HT1080 (cell line): ENCODE measurements at places on chromosomes 11 and 22. TPM values are rescaled to one million over a fixed set of nuclear protein-coding genes. Genes with fewer than 3 reads are reported as not detected.

GRCh38 chr11:68503792-68504191 lies 43.2 kb downstream of the PPP6R3 start:
- DNase-seq, result no peak

DNA sequence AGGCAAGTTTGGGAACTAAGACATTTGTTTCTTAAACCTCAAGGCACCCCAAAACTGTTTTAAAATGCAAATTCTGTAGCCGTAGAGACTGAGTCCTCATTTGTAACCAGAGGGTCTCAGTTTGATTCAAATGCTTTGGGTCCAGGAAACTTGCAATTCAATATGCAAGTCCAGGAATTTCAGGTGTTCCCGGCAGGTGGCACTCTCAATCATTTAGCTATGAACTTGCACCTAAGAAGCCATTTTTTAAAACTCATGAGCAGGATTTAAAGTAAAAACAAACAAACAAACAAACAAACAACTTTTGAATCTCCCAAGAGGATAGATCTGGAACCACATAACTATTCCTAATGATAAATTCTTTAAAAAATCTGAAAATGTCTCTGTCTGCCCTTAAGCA lies 8.7 kb upstream of the ABTB2 start:
- peak; percentile 24 for DNase-seq

DNA sequence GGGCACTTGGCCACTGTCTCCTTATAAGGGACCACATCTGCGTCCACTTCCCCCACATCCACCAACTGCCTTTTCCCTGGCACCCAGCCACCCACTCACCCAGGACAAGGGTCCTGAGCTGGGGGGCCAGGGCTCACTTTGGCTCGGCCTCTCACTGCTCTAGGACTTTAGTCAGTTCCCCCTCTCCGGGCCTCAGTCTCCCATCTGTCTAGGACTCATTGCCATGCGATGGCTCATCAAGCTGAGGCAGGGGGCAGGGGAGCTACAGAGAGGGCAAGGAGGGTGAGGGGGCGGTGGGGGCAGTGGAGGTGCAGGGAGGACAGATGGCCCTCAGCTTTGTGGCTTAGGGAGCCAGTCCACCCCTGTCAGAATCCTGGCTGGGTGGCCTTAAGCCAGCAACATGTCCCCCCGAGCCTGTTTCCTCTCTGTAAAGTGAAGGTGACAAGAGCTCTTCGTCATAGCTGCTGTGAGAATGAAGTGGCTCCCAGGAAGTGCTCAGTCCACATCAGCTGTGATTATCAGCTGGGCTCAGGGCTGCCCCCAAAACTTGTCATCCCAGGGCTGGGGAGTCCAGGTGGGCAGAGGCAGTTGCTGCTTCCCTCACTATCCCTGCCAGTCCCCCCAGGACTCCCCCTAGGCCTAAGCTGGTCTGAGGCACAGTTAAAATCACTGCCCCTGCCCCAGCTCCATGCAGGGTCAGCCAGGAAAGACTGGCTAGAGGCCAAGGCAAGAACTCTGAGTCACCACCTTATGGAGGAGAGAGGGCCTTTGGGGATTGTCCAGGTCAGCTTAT lies 14.9 kb downstream of the RAC2 start:
- peak; percentile 81 for DNase-seq

DNA sequence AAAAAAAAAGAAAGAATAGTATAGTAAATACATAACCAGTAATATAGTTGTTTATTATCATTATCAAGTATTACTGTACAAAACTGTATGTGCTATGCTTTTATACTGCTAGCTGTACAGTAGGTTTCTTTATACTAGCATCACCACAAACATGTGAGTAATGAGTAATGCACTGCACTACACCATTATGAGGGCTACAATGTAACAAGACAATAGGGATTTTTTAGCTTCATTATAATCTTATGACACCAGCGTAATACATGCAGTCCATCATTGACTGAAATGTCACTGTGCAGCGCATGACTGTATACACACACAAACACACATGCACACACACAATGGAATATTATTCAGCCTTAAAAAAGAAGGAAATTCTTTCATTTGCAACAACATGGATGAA lies 111.5 kb upstream of the ZBED5 start:
- DNase-seq, result peak; percentile 6

DNA sequence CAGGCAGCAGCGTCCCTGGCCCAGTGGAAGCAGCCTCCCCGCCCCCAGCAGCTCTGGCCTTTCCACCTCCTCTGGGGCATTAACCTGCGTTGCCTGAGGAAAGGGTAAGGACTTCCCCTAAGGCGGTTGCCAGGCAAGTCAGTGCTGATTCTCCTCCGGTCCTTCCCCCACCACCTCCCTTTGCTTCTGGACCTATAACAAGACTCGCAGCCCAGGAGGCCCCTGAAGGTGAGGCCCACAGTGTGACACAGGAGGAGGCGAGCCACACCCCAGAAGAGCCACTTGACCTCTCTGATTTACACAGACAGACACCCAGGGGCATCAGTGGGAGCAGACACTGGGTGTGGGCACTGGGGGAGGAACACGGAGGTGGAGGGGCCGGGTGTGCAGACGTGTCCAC lies 35.4 kb downstream of the ASCL2 start:
- no peak for DNase-seq

DNA sequence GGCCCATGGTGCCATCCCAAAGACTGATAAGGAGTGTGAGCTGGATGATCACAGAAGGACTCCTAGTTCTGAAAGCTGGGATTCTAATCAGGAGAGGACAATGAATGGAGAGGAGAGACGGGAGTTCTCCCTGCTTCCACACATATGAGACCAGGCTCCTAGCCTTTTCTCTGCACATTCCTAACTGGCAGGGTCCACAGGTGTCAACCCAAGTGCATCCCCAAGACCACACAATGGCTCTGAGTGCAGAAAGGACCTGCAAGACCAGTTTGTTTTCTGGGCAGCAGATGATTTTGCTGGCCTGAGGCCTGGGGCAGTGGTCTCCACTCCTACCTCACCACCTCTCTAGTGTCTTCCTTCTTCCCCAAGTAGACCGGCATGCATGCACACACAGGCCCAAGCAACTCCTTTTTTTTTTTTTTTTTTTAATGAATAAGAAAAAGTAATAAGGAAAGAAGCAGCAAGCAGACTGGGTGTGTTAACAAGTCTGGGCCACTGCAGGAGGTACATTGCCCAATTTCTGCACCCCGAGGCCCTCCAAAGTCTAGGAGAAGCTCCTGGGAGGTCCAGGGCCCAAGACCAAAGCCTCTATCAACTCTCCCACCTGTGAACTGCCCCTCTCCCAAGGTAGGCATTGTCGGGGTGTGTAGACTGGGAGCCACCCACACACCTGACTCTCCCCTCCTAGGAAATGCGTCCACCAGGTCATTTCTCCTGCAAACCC lies 1.2 kb upstream of the TSKU start:
- no peak for DNase-seq

GRCh38 chr11:78291503-78292108 lies 102.9 kb downstream of the USP35 start:
- no peak for DNase-seq

- DNase-seq, result no peak
These were observed 5.2 kb downstream of the SLC15A3 start for GRCh38 chr11:60946601-60947264.

GRCh38 chr11:105953886-105954285 lies 68.2 kb downstream of the MSANTD4 start:
- no peak for DNase-seq

DNA sequence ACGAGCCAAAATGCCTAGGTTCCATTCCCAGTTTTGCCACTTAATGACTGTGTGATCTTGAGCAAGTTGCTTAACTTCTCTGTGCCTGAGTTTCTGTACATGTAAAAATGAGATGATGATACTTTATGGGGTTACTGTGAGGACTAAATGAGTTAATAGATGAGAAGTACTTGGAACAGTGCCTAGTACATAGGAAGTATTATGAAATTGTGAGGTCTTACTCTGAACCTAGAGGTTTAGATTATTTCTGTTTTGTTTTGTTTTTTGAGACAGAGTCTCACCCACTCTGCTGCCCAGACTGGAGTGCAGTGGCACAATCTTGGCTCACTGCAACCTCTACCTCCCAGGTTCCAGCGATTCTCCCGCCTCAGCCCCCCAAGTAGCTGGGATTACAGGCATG lies 227.0 kb upstream of the POU2AF2 start:
- DNase-seq, result no peak

GRCh38 chr11:96758957-96759356 lies 369.1 kb downstream of the JRKL start:
- no peak for DNase-seq

DNA sequence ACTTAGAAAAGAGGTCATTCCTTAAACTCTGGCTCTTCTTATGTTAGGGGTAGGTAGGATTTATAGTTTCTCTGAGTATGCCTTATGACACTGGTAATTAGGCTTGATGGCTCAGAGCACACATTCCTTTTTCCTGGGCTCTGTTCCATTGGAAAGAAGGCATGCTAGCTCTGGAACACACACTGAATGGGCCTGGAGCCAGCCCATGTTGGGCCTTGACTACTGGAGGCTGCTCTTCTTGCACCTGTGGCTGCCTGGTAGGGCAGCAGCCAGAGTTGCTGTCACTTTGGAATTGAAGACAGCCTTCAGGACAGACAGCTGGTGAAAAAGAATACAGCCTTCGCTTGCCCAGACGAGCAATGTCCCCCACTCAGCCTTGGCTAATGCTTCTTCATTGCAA lies 18.2 kb downstream of the MCAM start:
- DNase-seq, result no peak

GRCh38 chr11:123221096-123221561 lies 26.1 kb upstream of the CLMP start:
- no peak for DNase-seq

- no peak for DNase-seq
These were observed 102.1 kb downstream of the FBXO7 start for GRCh38 chr22:32576553-32577253.

- DNase-seq, result no peak
These were observed 56.4 kb downstream of the ANO1 start for GRCh38 chr11:70134490-70134889.

GRCh38 chr11:9210922-9211320 lies 54.2 kb downstream of the DENND5A start:
- no peak for DNase-seq

- no peak for DNase-seq
These were observed 9.1 kb upstream of the TUB start for GRCh38 chr11:8071616-8072581.

- DNase-seq, result peak; percentile 77
These were observed 112.9 kb downstream of the SPON1 start for GRCh38 chr11:14075118-14076078.

DNA sequence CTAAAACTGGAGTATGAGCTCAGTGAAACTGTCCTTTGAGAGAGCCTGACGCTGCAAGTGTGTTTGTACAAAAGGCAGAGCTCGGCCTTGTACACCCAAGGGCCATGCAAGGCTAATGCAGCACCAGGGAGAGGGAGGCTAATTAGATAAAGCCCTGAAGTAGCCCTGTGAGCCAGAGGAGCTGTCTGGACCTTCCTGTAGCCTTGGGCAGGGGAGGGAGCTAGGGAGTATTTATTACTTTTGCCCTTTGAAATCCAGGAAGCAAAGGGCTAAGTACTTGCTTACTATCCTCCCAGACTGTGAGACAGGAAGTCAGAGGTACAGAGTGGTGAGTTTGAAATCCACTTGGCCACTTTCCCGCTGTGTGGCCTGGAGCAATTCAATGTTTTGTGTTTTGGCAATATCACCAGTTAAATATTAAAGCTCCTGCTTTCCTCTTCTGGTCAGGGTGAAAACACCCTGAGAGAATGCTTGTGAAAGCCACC lies 10.2 kb upstream of the LDHA start:
- DNase-seq, result peak; percentile 91

DNA sequence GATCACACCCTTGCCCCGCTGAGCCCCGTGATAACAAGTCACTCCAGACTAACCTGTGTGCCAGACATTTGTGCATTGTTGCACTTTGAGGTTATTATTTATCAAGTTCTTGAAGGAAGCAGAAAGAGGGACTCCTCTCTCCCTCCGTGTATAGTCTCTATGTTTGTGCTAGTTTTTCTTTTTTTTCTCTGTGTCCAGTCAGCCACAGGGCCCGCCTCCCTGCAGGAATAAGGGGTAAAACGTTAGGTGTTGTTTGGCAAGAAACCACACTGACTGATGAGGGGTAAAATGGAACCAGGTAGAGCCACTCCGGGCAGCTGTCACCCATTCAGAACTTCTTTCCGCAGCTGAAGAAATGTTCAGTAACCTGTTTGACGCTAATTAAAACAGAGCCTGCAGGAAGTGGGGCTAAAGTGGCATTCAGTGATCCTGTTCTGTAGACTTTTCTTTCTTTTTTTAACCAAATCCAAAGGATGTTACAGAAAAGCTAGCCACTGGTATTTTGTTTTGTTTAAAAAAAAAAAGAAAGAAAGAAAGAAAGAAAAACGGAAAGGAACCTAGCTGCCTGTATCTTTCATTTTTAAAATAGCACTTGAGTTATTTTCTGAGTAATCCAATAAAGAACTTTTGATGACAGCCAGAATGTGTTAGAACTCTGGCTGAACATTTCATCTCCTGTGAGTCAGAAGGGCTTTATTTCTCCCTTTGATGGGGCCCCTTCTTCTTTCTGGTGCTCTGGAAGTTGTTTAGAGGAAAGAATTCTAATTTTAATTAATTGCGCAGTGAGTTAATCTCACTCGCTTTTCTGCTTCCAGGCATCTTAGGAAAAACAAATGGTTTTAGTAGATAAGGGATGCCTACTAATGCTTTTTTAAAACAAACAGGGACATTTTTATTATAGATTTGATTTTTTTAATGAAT lies 58.2 kb downstream of the COMMD9 start:
- no peak for DNase-seq

DNA sequence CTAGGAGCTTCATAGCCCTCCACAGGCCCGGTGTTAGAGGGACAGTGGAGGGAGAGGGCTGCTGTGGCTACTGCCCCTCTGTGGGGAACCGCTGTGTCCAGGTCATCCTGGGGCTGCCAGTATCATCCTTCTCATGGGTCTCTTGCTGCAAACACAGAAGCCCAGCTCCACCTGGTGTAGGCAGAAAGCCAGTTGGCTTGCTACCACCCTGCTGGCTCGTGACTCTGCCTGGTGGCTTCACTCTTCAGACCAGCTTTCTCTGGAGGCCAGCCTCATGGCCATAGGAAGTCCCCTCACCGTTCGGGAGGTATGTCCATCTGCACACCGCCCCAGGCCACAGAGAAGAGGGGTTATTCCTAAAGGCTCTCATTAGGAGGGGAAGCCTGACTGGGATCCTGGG lies 19.4 kb upstream of the SUSD2 start:
- DNase-seq, result no peak

DNA sequence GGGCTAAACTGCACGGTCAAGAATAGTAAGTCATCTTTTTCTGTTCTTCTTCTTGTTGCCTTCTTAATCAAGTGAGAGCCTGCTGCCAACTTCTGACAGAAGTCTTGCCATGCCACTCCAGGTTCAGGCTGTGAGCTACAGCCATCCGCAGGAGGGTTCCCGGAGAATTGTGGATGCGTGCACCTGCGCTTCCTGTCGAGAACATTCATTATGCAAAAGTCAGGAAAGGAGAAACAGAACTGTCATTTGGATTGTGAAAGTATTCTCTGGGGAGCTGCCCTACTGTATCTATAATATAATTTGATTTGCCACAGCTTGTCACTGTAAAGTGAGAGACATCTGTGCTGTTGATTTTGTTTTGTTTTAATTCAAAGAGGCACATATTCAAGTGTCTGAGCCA lies 12.3 kb downstream of the IL17RA start:
- no peak for DNase-seq

- DNase-seq, result no peak
These were observed 51.2 kb downstream of the MRTFA start for GRCh38 chr22:40585310-40585751.

Gene DDTL
- 2.9 and 5.1 TPM in 2 replicates for total RNA-seq

Gene PDGFB
- total RNA-seq, result 0.06 TPM in 1 of 2 replicates, not detected in the other

Gene DERL3
- not detected in 2 replicates for total RNA-seq

Gene CD3G
- not detected in 2 replicates for total RNA-seq

Gene KRTAP5-7
- not detected in 2 replicates for total RNA-seq

Gene GLB1L2
- total RNA-seq, result under 0.01 and 0.34 TPM in 2 replicates

Gene MPPED2
- not detected in 2 replicates for total RNA-seq

Gene PMM1
- total RNA-seq, result 7.2 and 9.1 TPM in 2 replicates

Gene SULT4A1
- 0.26 and 0.33 TPM in 2 replicates for total RNA-seq

Gene KDM4E
- not detected in 2 replicates for total RNA-seq

Gene MAPK12
- total RNA-seq, result 50.1 and 50.6 TPM in 2 replicates
